ENCODE measurements at places on chromosomes 5 and 9.

DNA sequence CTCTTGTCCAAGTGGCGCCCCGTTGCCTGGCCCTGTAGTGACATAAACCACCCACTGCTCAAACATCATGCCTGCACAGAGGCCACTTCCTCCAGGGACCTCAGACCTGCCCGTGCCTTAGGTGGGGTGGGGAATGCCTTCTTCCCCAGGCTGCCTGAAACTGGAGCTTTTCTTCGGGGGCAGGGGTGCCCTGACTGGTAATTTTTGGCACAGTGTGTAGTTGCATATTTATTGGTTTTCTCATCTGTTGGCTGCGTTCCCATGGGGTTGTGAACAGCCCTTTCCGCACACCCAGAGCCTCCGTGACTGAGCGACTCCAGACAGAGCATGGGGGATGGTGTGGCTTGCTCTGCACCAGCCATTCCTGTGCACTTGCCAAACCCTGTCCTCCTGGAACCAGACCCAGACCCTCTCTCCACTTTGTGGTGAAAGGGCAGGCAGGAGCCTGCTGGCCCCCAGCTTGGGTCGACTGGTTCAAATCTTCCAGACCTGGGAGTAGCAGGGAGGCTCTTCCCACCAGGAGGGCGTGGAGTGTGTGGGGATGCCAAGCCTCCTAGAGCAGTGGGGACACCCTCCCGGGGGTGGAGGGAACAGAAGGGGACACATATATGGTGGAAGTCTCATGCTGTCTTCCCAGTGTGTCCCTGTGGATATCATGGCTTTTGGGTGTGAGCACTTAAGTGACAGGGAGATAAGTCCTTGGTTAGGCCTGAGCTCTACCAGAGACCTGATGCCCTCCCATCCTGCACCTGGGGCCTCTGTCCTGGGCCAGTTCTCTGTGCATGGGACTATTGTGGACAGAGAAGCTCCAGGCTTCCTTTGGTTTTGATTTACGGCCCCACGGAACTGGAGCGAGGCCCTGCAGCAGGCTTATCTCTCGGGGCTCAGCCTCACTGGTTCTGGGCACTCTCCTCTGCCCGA, 39.6 kb downstream of the WNK2 start:
- peak; percentile 57 for DNase-seq

DNA sequence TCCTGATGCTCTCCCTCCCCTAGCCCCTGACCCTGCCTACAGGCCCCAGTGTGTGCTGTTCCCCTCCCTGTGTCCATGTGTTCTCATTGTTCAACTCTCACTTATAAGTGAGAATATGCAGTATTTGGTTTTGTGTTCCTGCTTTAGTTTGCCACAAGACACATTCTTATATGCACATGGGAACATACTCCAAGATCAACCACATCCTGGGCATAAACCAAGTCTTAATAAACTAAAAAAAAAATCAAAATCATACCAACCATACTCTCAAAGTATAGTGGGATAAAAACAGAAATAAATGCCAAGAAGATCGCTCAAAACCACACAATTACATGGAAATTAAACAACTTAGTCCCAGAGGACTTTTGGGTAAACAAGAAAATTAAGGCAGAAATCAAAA, 11.2 kb upstream of the ZCCHC9 start:
- DNase-seq: peak; percentile 30

DNA sequence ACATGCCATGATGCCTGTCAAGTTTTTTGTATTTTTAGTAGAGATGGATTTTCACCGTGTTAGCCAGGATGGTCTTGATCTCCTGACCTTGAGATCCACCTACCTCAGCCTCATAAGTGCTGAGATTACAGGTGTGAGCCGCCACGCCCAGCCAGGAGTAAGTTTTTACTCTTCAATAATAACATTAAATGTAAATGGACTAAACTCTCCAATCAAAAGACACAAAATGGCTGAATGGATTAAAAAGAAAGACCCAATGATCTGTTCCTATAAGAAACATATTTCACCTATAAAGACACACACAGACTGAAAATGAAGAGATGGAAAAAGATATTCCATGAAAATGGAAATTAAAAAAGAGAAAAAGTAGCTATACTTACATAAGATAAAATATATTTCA, 37.2 kb upstream of the ISOC1 start:
- DNase-seq: no peak

- DNase-seq: no peak
These were observed 60.2 kb downstream of the WNK2 start for GRCh38 chr9:93244101-93244500.

DNA sequence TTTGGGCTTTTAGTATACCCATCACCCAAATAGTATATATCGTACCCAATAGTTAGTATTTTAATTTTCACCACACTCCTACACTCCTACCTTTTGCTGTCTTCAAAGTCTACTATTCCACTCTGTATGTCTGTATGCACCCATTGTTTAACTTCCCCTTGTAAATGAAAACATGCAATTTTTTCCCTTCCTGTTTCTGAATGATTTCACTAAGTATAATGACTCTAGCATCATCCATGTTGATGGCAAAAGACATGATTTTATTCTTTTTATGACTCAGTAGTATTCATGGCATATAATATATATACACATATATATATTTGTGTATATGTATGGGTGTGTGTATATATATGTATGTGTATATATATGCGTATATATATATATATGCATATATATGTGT, 63.1 kb upstream of the FAM174A start:
- DNase-seq: no peak

DNA sequence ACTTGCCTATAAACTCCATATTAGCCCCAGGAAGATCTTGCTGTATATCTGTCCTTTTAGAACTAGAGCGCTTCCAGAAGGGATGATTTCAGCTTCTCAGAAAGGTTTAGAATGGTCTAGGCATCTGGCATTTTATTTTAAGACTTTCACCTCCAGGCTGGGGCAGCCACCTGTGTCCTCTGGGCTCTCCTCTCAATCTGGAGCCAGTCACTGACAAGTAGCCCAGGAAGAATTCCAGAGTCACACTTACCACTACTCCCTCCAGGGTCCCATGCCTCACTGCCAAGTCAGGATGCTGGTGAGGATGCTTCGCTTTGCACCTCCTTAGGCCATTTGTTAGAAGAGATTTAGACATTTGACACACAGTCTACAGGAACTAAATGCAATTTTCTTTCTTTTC, 20.8 kb downstream of the B4GALT1 start:
- no peak for DNase-seq

DNA sequence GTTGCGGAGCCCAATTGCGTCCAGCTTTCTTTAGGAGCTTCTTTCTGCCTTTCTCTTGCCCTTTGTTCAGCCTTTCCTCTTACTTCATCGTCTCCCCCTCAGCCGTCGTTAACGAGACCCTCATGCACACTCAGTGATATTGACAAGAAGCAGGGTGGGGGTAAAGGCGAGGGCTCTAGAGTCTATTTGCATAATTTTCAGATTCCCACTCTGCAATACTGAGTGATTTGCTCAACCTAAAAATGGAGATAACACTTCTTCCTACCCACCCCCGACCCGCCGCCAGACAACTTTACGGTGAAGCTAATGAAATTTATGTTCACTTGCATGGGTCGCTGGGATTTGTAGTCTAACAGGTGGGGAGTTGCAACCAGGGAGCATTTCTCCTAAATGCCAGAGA, 1.3 kb upstream of the TBC1D2 start:
- no peak for DNase-seq

- peak; percentile 89 for DNase-seq
These were observed 547.6 kb upstream of the WWC1 start for GRCh38 chr5:167743695-167744464.

- no peak for DNase-seq
These were observed 36.6 kb downstream of the BICD2 start for GRCh38 chr9:92727716-92728700.

DNA sequence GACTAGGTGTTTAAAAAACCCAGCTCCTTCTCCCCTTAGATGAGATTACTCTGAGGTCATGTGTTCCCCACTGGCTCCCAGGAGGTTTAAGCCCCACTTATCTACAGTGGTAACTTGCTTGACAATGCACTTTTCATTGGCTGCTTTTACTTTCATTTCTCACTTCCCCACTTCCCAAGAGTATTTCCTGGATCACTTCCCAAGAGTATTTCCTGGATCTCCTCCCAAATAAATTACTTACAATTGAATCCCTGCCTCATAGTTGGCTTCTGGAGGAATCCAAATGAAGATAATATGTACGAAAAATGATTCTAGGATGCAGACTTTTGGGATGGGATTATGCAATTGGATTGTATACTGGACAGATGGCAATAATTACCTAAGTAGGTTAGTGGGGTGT, 47.1 kb upstream of the CHSY3 start:
- no peak for DNase-seq

DNA sequence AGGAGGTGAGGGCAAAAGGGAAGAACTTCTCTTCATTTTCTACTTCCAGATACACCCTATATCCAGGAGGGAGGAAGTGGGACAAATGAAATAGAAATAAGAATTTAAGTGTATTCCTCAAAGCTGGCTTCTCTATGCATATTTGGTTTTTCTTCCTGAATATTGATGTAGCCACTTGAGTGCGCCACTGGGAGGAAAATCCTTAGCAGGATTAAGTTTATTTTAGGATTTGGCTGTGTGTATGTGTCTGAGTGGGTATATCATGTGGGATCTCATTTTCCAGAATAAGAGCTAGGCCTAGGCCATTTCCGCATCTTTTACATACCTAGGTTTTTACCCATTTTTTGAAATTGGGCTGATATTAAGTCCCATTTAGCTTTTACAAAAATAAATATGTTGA, 42.5 kb downstream of the MAP1B start:
- no peak for DNase-seq

GRCh38 chr9:87286506-87286905, 211.2 kb upstream of the DAPK1 start:
- no peak for DNase-seq

DNA sequence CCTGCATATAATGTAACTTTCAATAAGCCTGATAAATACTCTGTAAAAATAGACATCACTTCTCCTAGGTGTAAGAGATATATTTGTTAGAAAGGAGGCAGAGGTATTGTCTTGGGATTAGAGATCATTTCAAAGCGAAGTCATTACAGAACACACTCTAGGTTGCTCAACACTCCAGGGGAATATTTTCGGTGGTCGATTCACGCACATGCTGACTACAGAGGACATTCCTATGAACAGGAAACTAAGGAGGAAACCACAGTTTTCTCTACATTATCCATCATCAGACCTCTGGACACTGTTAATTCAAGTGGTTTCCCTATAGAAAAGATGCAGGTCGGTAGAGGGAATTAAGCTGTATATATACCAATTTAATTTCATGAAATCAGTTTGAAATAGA, 370.0 kb downstream of the NDUFS4 start:
- no peak for DNase-seq

GRCh38 chr9:3441197-3441816, 84.5 kb downstream of the RFX3 start:
- peak; percentile 75 for DNase-seq

GRCh38 chr9:112091810-112092209, 83.3 kb downstream of the SUSD1 start:
- DNase-seq: peak; percentile 19

DNA sequence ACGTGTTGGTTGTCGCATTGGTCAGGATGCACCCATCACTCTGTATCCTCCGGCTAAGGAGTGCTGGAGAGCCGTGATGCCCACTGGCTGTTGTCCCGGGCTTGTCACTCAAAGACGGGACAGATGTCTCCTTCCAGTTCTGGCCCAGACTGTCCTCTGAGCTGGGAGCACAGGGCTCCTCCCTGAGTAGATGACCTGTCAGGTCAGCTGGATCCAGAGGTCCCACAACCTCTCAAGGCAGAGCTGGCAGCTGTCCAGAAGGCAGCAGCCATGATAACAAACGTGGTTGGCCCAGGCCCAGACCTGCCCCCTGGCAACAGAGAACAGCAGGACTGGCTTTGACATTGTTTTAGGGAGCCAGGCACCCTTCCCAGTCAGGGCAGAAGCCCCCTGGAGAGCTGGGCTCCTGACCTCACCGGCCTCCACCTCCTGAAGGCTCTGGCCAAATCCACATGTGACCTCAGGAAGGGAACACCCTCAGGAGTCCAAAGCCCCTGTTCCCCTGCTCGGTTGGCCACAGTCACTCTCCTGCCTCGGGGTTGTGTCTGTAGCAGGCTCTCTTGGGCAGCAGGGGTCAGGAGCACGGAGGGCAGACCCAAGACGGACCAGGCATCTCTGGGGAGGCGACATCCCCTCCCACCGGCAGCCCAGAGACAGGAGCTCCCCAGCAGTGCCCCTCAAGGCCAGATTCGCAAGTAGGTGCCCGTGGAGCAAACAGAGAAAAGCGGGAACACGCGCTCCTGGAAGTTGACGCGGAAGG, 10.3 kb downstream of the TRIM7 start:
- no peak for DNase-seq
